ENCODE measurements at places on chromosomes 5 and 9.

DNA sequence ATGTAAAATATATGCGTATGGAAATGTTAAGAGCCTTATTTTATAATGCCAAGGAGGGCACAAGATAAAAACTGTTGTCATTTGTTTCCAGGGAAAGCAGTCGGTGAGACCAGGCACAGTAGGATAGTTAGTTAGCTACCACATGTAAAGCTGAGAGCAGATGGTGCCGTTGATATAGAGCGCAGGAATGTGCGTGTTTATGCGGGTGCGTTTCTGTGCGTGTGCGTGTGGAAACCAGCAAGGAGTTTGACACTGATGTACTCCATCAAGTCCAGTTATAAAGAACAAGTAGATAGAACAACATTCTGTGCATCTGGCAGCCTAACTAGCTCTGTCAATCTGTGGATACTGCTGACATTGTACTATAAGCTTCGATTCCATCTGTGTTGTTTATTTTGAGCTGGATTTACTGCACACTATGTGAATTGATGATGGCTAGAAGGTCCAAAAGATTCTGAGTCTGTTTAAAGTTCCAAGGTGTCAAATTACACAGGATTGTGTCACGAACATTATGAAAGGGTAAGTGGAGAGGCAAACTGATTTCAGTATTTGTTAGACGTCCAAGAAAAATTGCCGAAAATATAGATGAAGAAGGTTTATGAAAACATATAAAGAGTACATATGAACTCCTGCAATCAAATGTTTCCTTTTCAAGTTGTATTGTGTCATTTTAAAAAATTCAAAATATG is 494.9 kb upstream of the MEF2C start:
- no peak for DNase-seq

GRCh38 chr5:128290152-128290858 is 206.7 kb downstream of the SLC12A2 start:
- no peak for DNase-seq

- DNase-seq, result no peak
These were observed 1.4 kb downstream of the NSUN2 start for GRCh38 chr5:6631441-6631840.

- DNase-seq, result no peak
These were observed 184.6 kb downstream of the ACTL7B start for GRCh38 chr9:108671176-108671575.

GRCh38 chr5:139648205-139649081 is at the start of gene CXXC5:
TSS of gene CXXC5 (plus strand) at chr5:139648349. CDS start at chr5:139680524, 32,175 bp downstream.
- DNase-seq, result peak; percentile 24

GRCh38 chr9:98992107-98992884 is 48.6 kb downstream of the COL15A1 start:
- DNase-seq, result no peak

DNA sequence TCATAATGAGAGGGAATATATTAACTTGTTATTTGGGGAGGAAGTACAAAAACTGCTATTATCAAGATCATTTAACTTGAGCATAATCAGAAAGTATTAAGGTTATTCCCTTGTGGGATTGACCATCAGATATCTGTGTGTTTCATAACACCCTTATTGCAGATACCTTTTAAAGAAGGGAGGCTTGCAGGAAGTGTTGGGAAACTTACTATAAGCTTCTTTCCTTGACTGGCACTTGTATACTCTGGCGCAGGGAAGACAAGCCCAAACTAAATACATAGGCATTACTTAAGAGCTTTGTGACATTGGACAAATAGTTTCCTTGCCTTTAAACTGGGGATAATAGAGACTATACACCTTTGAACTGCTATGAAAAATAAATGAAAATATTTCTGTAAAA is 50.9 kb downstream of the PIK3R1 start:
- DNase-seq, result no peak

GRCh38 chr5:37190592-37190991 is 58.6 kb downstream of the CPLANE1 start:
- DNase-seq, result no peak

DNA sequence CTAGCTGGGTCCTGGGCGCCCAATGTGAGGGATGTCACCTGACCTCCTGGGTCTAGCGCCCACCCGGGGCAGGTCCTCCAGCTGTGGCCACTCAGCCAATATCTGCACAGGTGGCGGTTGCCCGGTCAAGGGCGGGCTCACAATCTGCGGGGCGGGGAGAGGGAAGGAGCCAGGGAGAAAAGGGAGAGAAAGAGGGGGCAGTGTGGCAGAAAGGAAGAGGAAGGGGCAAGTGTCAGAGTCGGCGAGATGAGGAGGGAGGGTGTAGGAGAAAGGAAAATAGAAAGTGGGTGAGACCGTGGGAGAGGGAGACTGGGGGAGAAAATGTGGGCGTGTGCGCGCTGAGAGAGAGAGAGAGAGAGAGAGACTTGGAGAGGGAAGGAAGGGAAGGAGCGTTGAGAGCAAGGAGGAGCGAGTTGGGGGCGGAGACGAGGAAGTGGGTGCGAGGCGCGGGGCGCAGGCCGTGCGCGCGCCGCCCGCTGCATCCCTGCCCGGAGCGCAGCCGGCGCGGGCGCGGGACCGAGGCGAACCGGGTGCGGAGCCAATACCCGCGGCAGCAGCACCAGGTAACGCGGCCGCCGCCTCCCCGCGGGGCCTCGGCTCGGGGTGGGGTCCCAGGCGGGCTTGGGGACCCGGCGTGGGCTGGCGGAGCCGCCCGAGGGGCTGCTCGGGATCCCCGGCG is at the start of gene HRH2:
Gene HRH2, plus strand, starts transcription at position 479 of the 679 bp plus-strand sequence. CDS start 25,163 bp downstream, outside the sequence.
- no peak for DNase-seq

DNA sequence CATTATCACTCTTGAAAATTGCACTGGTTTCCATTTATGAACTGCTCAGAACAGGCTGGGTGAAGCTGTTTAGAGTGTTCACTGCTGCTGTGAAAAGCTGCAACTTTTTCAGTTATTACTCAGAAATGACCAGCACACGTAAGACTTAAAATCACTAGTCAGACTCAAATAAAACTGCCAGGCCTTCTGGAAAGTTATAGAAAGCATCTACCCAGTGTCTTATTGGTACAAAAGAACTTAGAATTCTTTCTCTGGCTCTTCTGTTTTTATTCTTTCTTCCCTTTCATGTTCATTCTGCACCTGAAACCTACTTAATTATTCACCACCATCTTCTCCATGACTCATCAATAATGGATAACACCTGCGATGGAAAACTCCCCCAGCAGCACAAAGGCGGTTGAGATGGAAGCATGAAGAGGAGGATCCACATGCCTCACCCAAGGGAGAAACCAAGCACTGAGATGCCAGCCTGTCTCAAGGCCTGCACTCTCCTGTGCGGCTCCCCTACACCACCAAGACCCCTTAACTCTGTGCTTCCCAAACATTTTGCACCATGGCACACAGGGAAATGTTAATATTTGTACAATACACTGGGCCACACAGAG is 171.9 kb downstream of the ENTREP1 start:
- no peak for DNase-seq

DNA sequence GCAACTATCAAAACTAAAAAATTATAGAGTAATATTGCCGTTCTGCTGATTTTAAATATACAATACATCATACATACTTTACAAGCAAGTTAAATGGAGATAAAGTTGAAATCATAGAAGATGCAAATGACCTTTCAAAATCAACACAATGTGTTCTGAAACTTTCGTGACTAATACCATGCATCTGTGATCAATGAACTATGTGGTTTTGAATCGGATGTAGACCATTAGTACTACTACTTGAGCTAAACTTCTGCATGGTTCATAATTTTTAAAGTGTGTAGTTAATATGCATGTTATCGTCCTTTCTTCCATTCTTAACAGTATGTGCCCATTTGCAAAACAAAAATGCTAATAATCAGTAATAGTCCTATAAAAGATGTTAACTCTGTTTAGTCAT is 11.3 kb upstream of the PHF2 start:
- DNase-seq, result no peak

- DNase-seq, result no peak
These were observed 63.3 kb downstream of the INSL6 start for GRCh38 chr9:5122116-5122515.

GRCh38 chr5:1781107-1781506 is 18.5 kb downstream of the MRPL36 start:
- no peak for DNase-seq

DNA sequence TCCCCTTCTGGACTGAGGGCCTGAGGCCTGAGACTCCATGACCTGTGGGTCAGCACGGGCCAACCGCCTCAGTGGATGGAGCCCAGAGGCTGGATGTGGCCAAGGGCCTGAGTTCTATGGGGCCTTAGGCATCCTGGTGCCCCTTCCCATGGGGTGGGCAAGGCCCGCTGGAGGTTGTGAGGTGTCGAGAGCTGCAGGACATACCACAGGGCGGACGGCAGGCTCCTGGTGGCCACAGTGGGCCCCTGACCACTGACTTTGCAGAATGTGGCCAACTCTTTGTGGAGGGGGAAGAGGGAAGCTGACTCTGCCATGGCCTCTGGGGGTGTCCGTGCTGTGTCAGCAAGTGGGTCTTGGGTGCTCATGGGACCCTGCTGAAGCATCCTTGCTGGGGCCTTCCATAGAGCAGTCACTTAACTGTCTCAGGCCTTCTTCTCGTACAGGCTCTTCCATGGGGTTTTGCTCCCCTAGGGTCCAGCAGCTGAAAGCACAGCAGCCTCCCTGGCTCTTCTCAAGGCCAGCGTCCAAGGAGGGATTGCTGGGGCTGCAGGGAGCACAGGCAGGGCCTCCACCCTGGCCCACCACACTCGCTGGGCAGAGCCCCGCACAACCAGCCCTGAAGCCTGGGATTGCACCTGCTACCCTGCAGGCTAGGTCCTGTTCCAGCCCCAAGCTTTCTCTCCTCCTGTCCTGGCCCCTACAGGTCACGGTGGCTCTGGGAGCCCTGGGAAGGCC is 21.6 kb upstream of the SLC9A3 start:
- DNase-seq, result no peak

- no peak for DNase-seq
These were observed 127.2 kb downstream of the PDE8B start for GRCh38 chr5:77337686-77338085.

- DNase-seq, result no peak
These were observed 29.8 kb downstream of the CCDC192 start for GRCh38 chr5:127732963-127733362.

- DNase-seq, result no peak
These were observed 10.0 kb downstream of the TRAF1 start for GRCh38 chr9:120916588-120916987.

GRCh38 chr5:55453211-55453610 is 81.6 kb downstream of the PLPP1 start:
- DNase-seq, result no peak

GRCh38 chr9:1604942-1605560 is 410.1 kb upstream of the SMARCA2 start:
- DNase-seq, result no peak

DNA sequence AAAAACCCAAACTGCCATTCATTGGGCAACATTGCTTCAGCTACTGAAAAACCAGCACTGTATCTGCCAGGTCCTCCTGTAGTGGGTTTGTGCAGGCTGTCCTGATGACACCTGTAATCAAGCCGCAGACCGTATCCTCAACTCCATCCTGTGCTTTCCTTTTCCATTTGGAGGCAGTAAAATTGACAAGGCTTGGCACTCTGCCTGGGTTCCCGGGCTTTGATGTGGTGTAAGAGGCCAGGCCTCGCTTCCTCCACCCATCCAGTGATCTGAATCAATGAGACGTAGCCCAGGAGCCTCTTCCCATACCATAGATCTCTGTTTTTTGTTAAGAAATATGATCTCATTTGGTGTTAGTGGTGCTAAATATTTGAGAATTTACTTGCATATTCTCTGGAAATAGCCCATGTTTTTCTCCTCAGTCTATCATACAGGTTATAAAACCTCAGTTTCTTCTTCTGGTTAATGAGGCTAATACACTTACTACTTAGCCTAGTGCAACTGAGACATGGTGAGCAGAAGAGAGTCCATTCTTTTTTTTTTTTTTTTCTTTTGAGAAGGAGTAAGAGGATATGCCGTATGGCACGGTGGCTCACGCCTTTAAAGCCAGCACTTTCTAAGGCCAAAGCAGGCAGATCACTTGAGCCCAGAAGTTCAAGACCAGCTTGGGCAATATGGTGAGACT is 34.8 kb downstream of the LSM11 start:
- DNase-seq, result no peak

DNA sequence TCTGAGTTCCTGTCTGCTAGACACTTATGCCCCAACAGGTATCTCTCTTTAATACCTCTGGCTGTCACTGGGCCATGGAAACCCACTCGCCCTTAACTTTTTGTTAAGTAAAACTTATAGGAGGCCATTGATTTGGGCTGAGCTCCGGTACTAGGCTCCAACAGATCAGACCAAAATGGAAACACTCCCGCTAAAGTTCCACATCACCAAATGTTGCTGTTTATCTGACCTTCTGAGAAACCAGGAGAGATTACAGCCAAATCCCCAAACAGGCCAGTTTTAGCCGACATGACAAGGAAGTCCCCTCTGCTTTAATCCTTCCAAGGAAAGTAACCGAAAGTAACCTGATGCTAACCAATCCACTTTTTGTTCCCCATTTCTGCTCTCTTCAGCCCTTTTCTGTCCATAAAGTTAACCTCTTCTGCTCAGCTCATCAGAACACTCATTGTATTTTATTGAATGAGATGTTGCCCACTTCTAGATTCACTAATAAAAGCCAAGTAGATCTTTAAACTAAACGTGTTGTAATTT is 115.2 kb upstream of the LHFPL2 start:
- DNase-seq, result no peak

- DNase-seq, result no peak
These were observed 117.2 kb upstream of the TBCA start for GRCh38 chr5:77893225-77893860.

DNA sequence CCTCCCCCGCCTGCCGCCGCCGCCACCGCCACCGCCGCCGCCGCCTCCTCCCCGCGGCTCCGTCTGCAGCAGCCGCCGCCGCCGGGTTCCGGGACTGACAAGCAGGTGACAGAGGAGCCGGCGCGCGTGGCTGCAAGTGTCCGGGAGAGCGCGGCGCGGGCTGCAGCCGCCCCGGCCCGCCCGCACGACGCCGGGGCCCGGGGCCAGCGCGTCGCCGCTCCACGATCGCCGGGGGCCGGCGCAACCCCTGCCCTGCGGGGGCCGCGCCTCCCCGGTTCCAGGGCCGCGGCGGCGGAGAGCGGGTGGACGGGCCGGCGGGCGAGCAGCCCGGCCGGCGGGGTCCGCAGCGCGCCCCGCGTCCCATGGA is 343 bp downstream of the LMX1B start:
- no peak for DNase-seq

GRCh38 chr5:177478711-177479646 is 5.5 kb upstream of the DBN1 start:
- no peak for DNase-seq

GRCh38 chr5:174273325-174273724 is 227.8 kb downstream of the NSG2 start:
- no peak for DNase-seq

DNA sequence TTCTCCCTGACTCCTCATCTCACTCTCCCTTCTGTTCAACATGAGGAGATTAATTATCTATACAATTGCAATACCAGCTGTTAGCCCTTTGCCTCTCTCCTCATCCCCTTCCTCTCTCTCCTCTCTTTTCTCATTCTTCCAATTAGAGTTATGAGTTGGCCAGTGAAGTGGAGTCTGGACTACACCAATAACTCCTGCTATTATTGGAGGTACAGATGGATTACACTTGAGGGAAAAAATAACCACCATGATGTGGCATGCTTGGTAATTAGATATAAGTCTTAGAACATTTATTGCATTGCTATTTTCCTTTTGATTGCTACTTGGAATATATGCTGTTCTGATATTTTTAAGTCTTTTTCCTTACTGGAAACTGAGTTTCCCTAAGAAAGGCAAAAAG is 159.2 kb downstream of the FRMD3 start:
- no peak for DNase-seq

GRCh38 chr9:94054716-94055115 is 29.5 kb upstream of the PTPDC1 start:
- DNase-seq, result no peak
